ENCODE measurements at places on chromosomes 4 and X. TPM values are rescaled to one million over a fixed set of nuclear protein-coding genes. Genes with fewer than 3 reads are reported as not detected.

GRCh38 chr4:14234307-14234706, 606.8 kb upstream of the BOD1L1 start:
- H3K4me1 ChIP-seq = no peaks in the 10 kb centered on the region
- H3K36me3 ChIP-seq = no peaks in the 10 kb centered on the region
- DNase-seq = no peak
- no peak overlapping the region for H3K4me3 ChIP-seq
- no peak overlapping the region for H3K27ac ChIP-seq

Gene FGD1
- total RNA-seq = 0.08 TPM

GRCh38 chr4:69362351-69362750, 82.1 kb downstream of the UGT2B28 start:
- H3K36me3 ChIP-seq = no peaks in the 10 kb centered on the region
- no peaks in the 10 kb centered on the region for H3K4me1 ChIP-seq
- H3K27ac ChIP-seq = no peak overlapping the region
- no peaks in the 10 kb centered on the region for H3K27me3 ChIP-seq
- no peak for DNase-seq

- H3K4me3 ChIP-seq = peak overlapping the region; percentile 65
- DNase-seq = peak; percentile 31
- H3K27me3 ChIP-seq = peaks cover 13% of the 10 kb centered on the region
Observed at GRCh38 chr4:37889849-37890800, 759 bp upstream of the TBC1D1 start.

DNA sequence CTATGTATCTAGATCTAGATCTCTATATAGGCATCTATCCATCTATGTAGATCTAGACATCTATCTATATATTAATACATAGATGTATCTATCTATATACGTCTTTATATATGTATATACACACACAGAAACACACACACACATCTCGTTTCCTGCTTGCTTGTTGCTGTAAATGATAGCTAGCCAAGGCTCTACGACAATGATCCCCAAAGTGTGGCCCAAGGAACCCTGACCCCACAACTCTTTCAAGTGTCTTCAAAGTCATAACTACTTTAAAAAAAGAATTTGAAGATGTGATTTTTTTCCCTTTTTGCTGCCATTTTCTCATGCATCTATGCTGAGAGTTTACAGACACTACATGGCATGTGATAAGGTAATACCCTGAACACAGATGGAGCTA, 28.8 kb downstream of the GYG2 start:
- H3K27ac ChIP-seq = no peak overlapping the region
- H3K4me3 ChIP-seq = no peak overlapping the region
- DNase-seq = no peak
- H3K36me3 ChIP-seq = no peaks in the 10 kb centered on the region

Gene CSAG2
- 1.3 TPM for total RNA-seq

DNA sequence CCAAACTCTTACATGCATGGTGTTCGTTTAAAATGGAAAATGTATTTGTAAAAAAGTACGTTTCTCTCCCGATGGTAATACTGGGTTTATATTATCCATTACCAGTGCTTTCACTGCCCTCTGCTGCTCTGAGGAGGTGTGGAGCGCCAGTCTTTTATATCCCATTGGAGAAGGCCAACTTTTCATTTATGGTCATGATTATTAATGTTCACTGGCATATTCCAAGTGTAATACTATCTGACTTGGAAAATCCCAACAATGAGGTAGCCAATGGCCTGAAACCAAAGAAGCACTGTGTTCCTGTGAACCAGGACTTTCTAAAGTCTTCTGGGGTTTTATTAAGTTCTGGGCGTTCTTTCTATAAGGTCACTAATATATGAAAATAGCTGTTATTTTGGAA, 80.7 kb downstream of the SYNPO2 start:
- H3K27me3 ChIP-seq = no peaks in the 10 kb centered on the region
- DNase-seq = no peak
- no peak overlapping the region for H3K4me3 ChIP-seq

DNA sequence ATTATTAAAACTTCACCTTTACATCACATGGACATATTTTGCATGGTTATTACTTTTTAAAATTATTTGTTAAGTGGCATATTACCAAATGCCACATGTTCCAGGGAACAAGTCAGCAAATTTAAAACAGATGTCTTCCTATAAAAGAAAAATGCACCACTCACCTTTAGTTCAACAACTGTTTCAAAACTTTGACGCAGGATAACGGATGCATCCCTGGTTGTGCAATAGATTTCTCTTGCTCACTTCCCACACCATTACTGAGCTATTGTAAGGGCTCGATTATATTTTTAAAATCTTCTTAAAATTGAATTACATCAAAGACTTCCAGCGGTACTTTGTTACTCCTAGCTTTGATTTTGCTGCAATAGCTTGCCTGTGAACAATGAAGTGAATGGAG, 93.0 kb upstream of the ARHGAP24 start:
- no peaks in the 10 kb centered on the region for H3K36me3 ChIP-seq
- no peak for DNase-seq
- H3K27me3 ChIP-seq = no peaks in the 10 kb centered on the region

DNA sequence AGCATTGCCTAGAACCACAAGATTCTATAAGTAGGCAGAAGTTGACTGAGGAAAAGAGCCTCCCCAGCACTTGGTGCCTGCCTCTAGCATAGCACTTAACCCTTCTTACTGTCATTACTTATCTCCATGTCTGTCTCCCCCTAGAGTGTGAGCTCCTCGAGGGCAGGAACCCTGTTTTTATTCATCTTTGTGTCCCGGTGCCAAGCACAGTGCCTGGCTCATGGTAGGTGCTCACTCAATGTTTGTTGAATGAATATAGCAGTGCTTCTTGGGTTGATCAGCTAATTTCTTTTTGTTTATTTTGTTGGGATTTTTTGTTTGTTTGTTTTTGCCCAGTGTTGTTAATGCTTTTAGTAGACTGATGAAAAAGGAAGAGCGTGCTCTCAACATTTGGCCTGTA, 30.3 kb downstream of the KLF3 start:
- H3K4me1 ChIP-seq = no peaks in the 10 kb centered on the region
- no peak overlapping the region for H3K27ac ChIP-seq
- peaks cover 56% of the 10 kb centered on the region for H3K36me3 ChIP-seq
- H3K27me3 ChIP-seq = no peaks in the 10 kb centered on the region
- DNase-seq = no peak

GRCh38 chr4:131002132-131002531, 1906.2 kb downstream of the C4orf33 start:
- no peak overlapping the region for H3K4me3 ChIP-seq
- DNase-seq = no peak
- no peaks in the 10 kb centered on the region for H3K36me3 ChIP-seq
- no peaks in the 10 kb centered on the region for H3K27me3 ChIP-seq
- no peaks in the 10 kb centered on the region for H3K4me1 ChIP-seq
- no peak overlapping the region for H3K27ac ChIP-seq

Data from activated CD4-positive, alpha-beta memory T cell treated with anti-CD3 and anti-CD28 coated beads, Interleukin-2, amount 10 ng/mL, durations not matched to agents 7 days and 5 days (primary cell).